Tibial nerve (tissue), 4 donors: ENCODE measurements at places on chromosomes 16 and 17. TPM values are rescaled to one million over a fixed set of nuclear protein-coding genes. Genes with fewer than 3 reads are reported as not detected.

The ABCC11 gene
- total RNA-seq, result not detected

The CTCF gene
- 30.8 TPM for total RNA-seq

DNA sequence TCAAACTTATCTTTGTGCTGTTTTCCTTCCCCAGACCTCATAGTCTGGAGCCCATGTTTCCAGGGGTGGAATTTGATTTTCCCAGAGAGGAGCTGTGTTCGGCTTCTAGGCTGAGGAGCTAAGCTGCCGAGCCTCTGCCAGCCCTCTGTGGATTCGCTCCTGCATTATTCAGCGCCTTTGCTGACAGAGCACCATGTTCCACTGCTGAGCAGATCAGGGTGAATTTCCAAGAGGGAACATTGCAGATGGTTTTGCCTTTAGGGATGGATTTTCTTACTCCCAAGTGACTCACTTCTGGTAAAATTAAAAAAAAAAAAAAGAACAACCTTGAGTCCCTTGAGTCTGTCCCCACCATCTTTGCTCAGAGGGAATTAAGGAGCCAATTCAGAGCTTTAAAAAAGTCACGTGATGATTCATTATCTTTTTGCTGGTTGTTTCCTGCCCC, 229.5 kb downstream of the PRKCA start:
- DNase-seq, result no peak

DNA sequence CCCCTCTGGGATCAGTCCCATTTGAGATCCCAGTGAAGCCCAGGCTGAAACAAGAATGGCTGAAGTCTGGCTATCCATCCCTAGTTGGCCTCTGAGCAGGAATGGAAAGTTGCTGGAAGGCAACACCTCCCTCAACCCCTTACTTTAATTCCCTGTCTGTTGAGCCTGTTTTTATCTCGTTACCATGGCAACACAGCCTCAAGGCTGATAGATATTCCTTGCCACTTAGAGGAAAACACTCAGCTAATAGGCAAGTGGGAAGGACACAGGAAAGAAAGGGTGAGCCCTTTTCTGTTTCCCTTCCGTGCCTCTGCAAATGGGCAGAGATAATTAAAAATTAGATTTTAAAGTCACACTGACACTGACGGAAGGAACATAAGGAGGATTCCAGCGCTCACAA, 75.5 kb upstream of the CLEC3A start:
- DNase-seq, result no peak

- no peak for DNase-seq
These were observed 23.1 kb upstream of the CDC6 start for GRCh38 chr17:40264458-40265185.

- DNase-seq, result no peak
These were observed 17.0 kb downstream of the SLC38A10 start for GRCh38 chr17:81277946-81278693.

- no peak for DNase-seq
These were observed 186.2 kb downstream of the CYLD start for GRCh38 chr16:50928065-50928464.

GRCh38 chr17:48954300-48954755, 9.7 kb upstream of the SNF8 start:
- no peak for DNase-seq

DNA sequence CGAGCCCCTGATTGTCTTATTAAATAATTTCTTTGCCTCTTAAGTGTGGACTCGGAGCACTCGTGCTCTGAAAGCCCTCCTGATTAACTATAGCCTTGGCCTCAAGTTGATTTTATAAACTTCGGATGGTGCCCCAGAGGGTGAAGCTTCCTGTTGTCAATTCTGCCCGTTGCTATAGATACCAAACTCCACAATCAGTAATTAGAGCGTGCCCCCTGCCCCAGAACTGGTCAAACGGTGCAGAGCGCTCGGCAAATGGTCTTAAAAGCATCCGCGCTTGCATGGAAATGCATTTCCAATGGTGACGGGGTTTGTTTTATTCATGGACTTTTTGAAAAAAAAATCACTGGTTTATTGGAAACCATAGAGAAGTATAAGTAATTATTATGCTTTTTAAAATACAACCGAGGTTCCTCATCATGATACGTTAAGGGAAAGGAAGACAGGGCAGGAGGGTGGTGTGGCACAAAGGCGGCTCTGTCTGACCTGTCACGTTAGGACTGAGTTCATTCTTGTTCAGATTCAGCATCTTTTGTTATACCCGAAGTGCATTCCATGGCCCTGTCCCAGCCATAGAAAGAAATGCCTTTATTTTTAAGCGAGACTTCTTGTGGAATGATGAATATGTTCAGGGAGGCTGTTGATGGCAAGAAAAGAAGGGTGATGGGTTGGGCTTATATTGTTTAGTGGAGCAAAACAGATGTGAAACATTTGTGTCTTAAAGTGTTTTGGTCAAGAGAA, 476.4 kb downstream of the MAF start:
- no peak for DNase-seq

DNA sequence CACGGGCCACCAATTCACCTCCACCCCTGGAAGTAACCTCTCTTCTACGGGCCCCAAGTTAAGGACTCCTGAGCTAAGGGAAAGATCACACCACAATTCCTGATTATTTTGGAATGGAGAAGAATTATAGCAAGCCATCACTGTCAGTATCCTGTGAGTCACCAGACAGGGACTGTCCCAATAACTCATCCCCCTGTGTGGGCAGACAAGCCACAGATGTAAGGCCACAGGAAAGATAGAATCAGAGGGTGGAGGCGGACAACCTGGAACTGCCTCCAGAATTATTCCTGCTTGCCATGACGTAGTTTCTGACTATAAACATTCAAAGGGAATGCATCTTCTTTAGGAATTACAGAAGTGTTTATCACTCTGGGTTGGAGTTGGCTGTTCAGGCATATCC, 5.8 kb upstream of the MYO1D start:
- no peak for DNase-seq

- DNase-seq, result no peak
These were observed 1.6 kb upstream of the GAST start for GRCh38 chr17:41710472-41711090.

GRCh38 chr16:57528499-57529390, 7.6 kb downstream of the CCDC102A start:
- no peak for DNase-seq

DNA sequence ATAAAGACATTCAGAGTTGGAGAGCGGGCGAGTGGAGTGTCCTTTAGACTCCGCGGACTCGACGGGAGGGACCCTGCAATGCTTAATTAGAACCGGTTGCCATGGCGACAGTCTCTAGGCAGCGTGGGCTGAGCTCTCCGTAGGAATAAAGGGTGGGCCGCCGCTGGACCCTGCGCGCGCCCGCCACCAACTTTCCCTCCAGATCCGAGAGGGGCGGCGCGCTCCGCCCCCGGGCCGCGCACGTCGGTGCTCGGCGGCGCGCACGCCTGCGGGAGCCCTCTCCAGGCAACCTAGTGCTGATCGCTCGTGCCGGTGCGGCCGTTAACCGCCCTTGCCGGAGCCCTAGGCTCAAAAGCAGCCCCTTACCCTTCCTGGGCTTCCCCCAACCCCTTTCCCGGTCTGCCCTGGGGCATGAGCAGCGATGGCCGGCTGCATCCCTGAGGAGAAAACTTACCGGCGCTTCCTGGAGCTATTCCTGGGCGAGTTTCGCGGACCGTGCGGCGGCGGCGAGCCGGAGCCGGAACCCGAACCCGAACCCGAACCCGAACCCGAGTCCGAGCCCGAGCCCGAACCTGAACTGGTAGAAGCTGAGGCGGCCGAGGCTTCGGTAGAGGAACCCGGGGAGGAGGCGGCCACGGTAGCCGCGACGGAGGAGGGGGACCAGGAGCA, at the start of gene PPM1E:
Gene PPM1E (plus strand): TSS at position 278 of the 669 bp plus-strand sequence.
- DNase-seq, result peak; percentile 9

GRCh38 chr16:72244853-72245252, 72.9 kb upstream of the PMFBP1 start:
- DNase-seq, result no peak

DNA sequence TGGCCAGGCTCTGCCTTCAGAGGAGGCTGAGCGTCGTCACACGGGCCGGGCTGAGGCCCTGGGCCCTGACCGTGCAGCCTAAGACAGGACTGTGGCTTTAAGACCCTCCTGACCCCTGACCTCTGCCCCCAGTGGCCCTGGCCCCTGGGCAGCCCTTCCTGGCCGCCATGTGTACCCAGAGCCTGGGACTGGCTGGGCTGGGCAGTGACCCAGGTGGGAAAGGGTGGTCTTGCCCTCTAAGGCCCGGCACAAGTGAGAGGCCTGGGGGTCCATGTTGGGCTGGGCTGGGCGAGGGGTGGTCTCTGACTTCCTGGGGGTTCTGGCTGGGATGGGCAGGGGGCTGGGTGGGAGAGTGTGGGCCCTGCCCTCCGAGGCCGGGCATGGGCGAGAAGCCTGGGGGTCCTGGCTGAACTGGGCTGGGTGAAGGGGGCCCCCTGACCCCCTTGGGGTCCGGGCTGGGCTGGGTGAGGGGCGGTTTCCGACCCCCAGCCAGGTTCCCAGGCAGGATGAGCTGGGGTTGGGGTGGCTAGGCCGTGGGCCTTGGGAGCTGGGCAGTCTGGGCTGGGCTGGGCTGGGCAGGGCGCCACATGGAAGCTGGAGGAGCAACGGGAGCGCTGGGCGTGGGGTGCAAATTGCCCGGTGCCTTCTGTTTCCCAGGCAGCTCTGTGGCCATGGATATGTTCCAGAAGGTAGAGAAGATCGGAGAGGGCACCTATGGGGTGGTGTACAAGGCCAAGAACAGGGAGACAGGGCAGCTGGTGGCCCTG, at the start of gene CDK3:
Gene CDK3 (plus strand): TSS at position 101 of the 767 bp plus-strand sequence. CDS start 571 bp downstream, at position 672.
- no peak for DNase-seq
